WTC11 (cell line): ENCODE measurements at places on chromosomes 7 and 10. TPM values are rescaled to one million over a fixed set of nuclear protein-coding genes. Genes with fewer than 3 reads are reported as not detected.
A peak's percentile ranks its signal among the peaks of the same experiment; 100 is the strongest.

DNA sequence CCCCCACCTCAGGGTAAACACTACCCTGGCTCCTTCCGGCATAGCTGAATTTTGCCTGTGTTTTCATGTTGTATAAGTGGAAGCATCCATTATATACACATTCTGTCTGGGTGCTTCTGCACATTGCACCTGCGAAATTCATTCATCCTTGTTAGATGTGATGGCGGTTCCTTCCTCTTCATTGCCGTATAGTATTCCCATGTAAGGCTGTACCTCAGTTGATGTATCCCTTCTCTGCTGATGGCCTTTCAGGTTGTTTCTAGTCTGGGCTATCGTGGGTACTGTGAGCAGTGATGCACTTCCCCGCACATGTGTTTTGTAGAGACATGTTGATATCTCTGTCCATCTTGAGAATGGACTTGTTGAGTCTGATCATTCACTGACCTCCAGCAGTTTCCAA is 28.9 kb downstream of the ELFN1 start:
- peaks cover 21% of the 10 kb centered on the region for H3K36me3 ChIP-seq
- H3K27ac ChIP-seq, result no peak overlapping the region
- peaks cover 22% of the 10 kb centered on the region for H3K27me3 ChIP-seq
- H3K4me1 ChIP-seq, result peaks cover 25% of the 10 kb centered on the region

DNA sequence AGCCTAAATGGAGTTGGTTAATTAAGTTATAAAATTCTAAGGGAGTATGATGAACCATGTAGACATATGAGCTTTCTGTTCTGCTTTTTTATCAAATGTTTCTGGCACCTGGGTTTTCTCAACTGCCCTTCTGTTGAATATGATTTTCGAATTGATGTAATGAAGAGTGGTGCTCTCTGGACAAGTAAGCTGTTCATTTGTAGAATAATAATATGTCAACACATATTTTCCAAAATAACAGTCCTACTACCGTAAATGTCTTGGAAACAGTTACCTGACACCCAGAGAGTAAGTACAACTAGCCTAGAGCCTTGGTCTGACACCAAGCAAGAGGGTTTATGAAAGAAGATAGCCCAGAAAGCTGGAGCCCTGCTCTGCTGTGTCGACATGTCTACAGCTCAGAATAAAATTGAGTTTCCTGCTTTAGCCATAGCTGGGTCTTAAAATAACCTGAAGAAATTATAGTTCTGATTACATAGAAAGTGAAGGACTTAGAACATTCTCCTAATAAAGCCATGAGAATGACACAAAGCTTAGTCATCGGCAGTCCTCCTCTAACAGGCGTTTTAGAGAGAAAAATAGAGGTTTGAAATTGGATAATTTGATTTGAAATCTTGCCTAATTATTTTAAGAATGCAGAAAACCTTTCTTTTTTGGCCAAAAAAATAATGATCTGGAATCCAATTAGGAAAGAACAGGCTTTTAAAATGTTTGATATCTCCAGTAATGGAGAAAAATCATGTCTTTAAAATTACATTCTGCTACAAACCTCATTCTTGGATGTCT is 25.1 kb downstream of the HDAC9 start:
- no peaks in the 10 kb centered on the region for H3K36me3 ChIP-seq
- peaks cover 14% of the 10 kb centered on the region for H3K4me1 ChIP-seq
- H3K27me3 ChIP-seq, result no peaks in the 10 kb centered on the region
- no peak for DNase-seq
- H3K27ac ChIP-seq, result no peak overlapping the region

DNA sequence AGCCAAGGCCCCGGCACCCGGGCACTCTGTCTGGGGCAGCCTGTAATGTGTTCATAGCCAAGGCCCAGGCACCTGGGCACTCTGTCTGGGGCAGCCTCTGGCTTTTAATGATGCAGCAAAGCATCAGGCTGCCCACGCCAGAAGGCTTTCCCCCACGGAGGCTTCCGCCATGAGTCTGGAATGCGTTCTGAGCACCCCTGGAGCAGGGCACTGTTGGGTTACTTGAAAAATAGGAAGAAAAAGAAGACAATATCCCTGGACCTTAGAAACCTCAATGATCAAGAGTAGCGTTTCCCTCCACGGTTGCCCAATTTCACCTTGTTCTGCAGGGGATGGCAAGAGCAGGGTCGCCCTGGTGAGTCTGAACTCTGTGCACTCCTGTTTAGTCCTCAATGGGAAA is 565.0 kb downstream of the PTPRN2 start:
- peaks cover 6% of the 10 kb centered on the region; the same call in 1 of the 2 replicates for H3K27me3 ChIP-seq
- no peak for DNase-seq
- H3K4me3 ChIP-seq, result no peak overlapping the region

DNA sequence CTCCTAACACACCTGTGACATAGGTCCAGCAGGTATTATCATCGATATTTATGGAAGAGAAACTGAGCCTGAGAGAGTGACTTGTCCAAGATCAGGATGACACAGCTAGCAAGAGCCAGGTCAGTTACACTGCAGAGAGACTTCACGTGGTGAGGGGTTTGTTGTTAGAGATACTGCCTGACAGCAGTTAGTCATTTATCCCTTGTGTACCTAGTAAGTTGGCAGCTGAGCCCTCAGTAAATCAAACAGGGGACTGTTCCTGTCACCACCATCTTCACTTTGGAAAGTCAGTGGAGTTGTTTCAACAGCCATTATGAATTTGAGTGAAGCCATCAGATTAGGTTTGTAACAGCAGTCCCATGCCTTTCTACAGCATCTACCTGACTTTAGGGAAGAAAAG is 87.5 kb upstream of the GATA3 start:
- H3K4me3 ChIP-seq, result no peak overlapping the region
- H3K36me3 ChIP-seq, result peaks cover 9% of the 10 kb centered on the region
- DNase-seq, result no peak
- peaks cover 2% of the 10 kb centered on the region; the same call in 1 of the 2 replicates for H3K4me1 ChIP-seq
- no peak overlapping the region for H3K27ac ChIP-seq

GRCh38 chr7:37323966-37324365 is 124.7 kb downstream of the ELMO1 start:
- H3K27ac ChIP-seq, result no peak overlapping the region
- DNase-seq, result no peak
- H3K4me3 ChIP-seq, result no peak overlapping the region

DNA sequence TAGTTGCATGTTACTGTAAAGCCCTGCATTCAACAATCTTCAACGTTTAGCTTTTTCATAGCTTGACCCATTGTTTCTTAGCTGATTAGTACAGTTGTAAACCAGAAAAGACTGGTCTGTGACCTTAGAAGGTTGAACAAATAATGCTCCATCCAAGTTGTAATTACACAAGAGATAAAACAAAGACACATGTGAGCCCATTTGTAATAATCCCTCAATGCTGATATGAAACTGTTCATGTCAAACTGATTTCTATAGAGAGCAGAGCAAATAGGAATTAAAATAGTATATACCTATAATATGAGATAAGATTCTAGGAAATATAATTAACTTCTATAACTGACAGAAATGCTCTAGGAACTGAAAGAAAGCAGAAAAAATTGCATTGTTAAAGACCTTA is 94.7 kb upstream of the SLC25A13 start:
- H3K36me3 ChIP-seq, result no peaks in the 10 kb centered on the region
- no peak for DNase-seq
- peaks cover 7% of the 10 kb centered on the region for H3K4me1 ChIP-seq
- H3K27me3 ChIP-seq, result no peaks in the 10 kb centered on the region; the same call in 1 of the 2 replicates

DNA sequence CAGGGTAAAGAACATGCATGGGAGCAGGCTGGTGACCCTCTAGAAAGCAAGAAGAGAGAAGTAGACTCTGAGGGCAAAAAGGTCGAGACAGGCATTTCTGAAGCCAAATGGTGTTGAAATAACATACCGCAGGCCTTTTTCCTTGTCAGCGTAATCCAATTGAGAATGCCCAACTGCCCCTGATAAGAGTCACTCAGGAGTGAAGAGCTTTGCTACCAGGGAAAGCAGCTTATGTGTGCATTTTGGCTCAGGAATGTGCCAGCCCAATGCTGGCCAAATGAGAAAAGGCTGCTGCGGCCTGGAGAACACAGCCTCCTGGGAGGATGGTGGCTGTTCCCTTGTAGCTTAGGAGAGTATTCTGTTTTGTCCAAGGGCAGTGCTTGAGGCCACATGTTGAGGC is 61.4 kb upstream of the NFKB2 start:
- H3K4me1 ChIP-seq, result no peaks in the 10 kb centered on the region
- no peak for DNase-seq
- peaks cover 30% of the 10 kb centered on the region for H3K27me3 ChIP-seq
- H3K4me3 ChIP-seq, result no peak overlapping the region

DNA sequence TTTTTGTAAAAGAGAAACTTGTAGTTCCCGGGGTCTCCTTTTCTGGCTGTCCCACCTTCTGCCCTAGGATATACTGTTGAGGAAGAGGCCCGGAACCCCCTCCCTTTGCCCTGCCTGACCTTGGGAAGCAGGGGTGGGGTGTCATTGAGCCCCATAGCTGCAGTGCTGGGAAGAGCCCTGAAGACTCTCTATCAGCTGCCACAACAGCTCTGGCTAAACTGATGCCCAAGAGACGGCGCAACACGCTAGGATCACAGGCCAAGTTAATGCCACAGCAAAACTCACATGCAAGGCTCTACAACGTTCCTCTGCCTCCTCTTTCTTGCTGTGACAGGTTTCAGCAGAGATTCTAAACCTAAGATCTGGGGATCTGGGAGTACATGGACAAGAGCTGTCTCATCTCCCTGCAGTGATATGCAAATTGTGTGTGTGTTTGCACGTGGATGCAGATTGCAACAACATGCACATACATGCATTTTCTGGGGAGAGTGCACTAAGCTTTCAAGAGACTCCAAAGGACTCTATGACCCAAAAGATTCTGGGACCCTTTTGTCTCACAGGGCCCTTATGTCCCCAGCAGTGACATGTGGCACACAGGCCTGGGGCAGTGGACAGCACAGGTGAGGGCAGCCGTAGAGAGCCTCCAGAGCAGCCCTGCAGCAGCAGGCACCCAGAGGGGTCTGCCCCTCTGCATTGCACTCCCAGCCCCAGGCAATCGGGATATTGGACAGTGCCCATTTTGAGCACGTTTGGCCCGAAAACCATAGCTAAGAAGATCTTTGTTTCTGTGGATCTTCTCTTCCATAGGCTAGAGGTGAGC is 2.5 kb downstream of the RASSF4 start:
- peaks cover 10% of the 10 kb centered on the region for H3K27me3 ChIP-seq
- H3K4me1 ChIP-seq, result peaks cover 80% of the 10 kb centered on the region

TEX47 gene
- total RNA-seq, result not detected in 3 replicates

GRCh38 chr7:92325173-92325572 is 79.4 kb downstream of the ANKIB1 start:
- no peaks in the 10 kb centered on the region; the same call in 1 of the 2 replicates for H3K36me3 ChIP-seq
- H3K4me3 ChIP-seq, result no peak overlapping the region
- DNase-seq, result no peak
- no peak overlapping the region for H3K27ac ChIP-seq
- H3K4me1 ChIP-seq, result no peaks in the 10 kb centered on the region
- H3K27me3 ChIP-seq, result no peaks in the 10 kb centered on the region

- peak overlapping the region; percentile 96 for H3K27ac ChIP-seq
- peak; percentile 17 for DNase-seq
- H3K4me3 ChIP-seq, result peak overlapping the region; percentile 56
- peaks cover 39% of the 10 kb centered on the region for H3K4me1 ChIP-seq
- no peaks in the 10 kb centered on the region for H3K27me3 ChIP-seq
These were observed 43.6 kb downstream of the ZNF22 start for GRCh38 chr10:45044290-45044689.

HOXA4 gene
- total RNA-seq, result not detected in 3 replicates

DNA sequence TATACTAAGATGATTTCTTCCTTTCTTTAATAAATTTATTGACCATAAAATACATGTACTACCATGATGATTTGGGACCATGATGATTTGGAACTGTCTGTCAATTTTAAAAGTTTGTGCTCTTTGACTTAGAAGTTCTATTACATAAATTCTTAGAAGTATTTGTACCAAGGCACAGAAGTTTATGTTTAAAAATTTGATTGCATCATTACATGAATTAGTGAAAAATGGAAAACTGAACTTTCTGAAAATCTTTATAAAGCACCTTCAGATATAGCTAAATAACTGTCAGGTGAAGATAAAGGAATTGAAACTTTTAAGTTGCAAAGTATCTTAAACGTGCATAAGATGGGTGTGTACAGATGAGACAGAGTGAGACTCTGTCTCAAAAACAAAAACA is 32.0 kb downstream of the MALSU1 start:
- no peak for DNase-seq
- peaks cover 81% of the 10 kb centered on the region for H3K36me3 ChIP-seq
- no peak overlapping the region for H3K4me3 ChIP-seq
- no peaks in the 10 kb centered on the region for H3K27me3 ChIP-seq
- H3K27ac ChIP-seq, result no peak overlapping the region
- no peaks in the 10 kb centered on the region for H3K4me1 ChIP-seq
